AG08396 (cell line): ENCODE measurements at places on chromosomes 4 and X.

GRCh38 chr4:102860611-102861324 is 8.0 kb upstream of the CISD2 start:
- no peak for DNase-seq

DNA sequence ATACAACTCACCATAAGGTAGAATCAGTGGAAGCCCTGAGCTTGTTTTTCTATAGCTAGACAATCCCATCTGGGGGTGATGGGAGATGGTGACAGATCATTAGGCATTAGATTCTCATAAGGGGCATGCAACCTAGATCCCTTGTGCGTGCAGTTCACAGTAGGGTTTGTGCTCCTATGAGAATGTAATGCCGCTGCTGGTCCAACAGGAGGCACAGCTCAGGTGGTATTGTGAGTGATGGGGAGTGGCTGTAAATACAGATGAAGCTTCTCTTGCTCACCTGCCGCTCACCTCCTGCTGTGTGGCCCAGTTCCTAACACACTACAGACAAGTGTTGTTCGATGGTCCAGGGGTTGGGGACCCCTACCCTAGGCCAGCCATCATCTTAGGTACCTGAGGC is 5.9 kb upstream of the GATB start:
- no peak for DNase-seq

GRCh38 chr4:15066140-15066539 is 63.9 kb downstream of the CPEB2 start:
- DNase-seq = no peak

DNA sequence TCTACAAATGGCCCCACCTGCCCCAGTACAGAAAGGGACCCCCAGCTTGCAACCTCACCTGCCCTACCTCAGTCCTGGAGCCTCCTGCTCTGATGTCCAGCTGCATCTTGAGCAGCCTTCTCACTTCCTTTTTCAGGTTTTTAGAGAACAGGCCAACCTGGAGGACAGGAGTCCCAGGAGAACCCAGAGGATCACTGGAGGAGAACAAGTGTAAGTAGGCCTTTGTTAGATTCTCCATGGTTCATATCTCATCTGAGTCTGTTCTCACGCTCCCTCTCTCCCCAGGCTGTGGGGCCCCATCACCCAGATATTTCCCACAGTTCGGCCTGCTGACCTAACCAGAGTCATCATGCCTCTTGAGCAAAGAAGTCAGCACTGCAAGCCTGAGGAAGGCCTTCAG is 3.6 kb downstream of the MAGEA11 start:
- no peak for DNase-seq

GRCh38 chr4:185809533-185810071 is 2.4 kb downstream of the SORBS2 start:
- no peak for DNase-seq

GRCh38 chrX:124346117-124346876 is at the start of gene SH2D1A:
Gene SH2D1A (plus strand): TSS chrX:124346563. CDS start chrX:124346643, 80 bp downstream.
- no peak for DNase-seq

GRCh38 chr4:83308672-83309071 is 24.1 kb upstream of the COQ2 start:
- DNase-seq = no peak

GRCh38 chr4:3331511-3332394 is 38.9 kb downstream of the RGS12 start:
- no peak for DNase-seq

DNA sequence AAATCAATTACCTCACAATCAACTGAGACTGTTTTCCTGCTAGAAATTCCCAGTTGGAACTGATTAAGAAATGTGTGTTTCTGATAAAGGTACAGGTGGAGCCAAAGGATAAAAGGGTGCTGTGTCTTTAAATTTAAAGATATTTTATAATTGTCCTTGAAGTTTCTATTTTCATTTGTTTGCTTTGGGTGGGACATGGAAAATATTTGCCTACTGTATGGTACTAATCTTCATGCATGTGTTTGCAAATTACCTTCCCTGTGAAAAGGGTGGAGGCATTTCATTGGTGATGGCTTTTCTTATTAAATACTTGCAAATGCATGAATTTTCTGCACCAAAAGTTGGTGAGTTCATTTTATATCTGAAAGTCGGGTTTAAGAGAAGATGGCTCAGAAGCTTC is 215.9 kb downstream of the RELL1 start:
- no peak for DNase-seq

- peak; percentile 51 for DNase-seq
Measured at GRCh38 chrX:110442635-110443034, 84.0 kb downstream of the RTL9 start.

GRCh38 chr4:16896881-16897750 is 1.3 kb downstream of the LDB2 start:
- DNase-seq = peak; percentile 45

GRCh38 chr4:5137927-5138326 is 86.6 kb downstream of the STK32B start:
- DNase-seq = no peak

- no peak for DNase-seq
Measured at GRCh38 chr4:63218856-63219255, 1190.4 kb downstream of the TECRL start.

DNA sequence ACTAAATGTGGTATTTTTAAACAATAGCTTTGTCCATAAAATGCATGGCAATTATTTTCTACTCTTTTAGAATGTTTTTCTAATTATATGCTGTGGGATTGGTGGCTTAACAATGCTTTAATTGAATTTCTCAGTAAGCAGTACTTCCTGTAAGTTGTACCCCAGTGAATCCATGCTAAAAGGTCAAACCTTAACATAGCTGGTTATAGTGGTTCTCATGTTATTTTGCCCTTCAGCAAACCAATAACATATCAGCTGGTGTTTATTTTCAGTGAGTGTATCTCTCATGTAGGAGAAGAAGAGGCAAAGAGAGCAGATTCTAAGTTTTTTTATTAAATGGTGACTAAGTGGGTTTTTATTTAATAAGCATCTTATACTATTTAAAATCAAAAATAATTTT is 41.5 kb downstream of the BTC start:
- no peak for DNase-seq

GRCh38 chr4:85837439-85837733 is 362.4 kb downstream of the ARHGAP24 start:
- no peak for DNase-seq

GRCh38 chr4:13986548-13986947 is 359.0 kb upstream of the BOD1L1 start:
- no peak for DNase-seq

DNA sequence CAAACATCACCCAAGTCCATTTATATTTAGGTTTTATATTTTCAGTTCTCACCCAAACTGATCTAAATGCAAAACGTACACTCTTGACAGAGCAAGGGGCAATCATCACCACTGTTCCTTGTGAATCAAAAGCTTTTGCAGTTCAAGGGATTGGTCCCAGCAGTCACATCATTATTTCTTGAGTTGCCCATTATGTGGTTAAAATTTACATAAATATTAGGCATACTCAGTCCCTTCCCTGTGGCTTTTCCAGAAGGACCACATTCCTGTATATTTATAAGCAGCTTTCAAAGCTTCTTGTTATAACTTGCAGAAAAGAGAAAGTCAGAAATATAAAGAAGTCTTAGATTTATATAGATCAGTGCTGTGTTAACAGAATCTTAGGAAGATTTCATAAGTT is 224.4 kb downstream of the CLCN4 start:
- no peak for DNase-seq

DNA sequence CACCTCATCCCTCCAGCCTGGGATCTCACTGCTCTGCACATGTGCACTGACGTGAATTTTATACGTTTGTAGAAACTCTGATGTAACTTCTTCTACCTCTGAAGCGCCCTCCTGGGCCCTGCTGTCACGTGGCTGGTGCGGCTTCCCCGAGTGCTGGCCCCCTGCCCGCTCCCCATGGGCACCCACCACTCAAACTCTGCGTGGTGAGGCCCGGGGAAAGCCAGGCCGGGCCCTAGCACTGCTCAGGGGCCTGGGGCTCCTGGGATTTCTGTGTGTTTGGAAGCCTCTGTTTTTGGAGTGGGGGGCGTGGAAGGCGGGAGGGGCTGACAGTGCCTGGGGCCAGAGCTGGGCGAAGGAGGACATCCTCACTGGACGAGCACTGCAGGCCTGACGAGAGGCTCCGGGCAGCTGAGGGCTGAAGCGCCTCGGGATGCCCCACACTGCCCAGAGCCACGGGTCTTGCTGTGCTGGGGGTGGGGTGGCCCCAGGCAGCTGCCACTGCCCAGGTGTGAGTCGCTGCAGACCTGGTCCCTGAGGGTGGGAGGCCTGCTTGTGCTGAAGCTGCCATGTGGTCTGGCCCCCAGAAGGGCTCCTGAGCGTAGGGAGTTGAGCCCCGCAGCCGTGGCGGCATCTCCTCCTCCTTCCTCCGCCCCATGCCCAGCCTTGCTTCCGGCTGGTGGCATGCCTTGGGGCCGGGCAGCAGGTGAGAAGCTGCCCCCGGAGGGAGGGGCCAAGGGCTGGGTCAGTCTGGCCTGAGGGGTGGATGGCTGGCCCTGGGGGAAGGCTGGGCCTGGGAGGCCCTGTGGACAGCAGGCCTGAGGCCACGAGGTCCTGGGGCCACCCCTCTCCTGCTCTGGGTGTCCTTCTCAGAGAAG is 7.7 kb downstream of the NAT8L start:
- no peak for DNase-seq

DNA sequence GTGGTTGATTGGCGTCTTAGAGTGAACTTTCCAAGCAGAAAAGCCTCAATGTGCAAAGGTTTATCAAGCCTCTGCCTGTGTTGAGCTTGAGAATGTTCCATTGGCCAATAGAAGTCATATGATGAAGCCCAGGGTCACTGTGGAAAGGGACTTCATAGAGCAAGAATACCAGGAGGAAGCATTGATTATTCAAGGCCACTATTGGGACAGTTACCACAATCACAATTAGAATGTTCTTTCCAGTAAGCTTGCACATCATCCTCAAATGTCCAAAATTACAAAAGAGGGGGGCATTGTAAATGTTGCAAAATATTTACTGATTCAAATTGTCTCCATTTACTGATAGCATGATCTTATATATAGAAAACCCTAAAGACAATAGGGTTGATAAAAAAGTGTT is 32.9 kb upstream of the NDP start:
- no peak for DNase-seq

GRCh38 chrX:36908801-36909675 is 99.1 kb upstream of the FAM47C start:
- DNase-seq = peak; percentile 18

GRCh38 chr4:26288355-26288909 is 32.4 kb upstream of the RBPJ start:
- peak; percentile 51 for DNase-seq

- no peak for DNase-seq
Measured at GRCh38 chrX:143781103-143781502, 60.6 kb upstream of the SPANXN2 start.

- DNase-seq = no peak
Measured at GRCh38 chr4:3874028-3874415, 107.8 kb downstream of the ADRA2C start.

DNA sequence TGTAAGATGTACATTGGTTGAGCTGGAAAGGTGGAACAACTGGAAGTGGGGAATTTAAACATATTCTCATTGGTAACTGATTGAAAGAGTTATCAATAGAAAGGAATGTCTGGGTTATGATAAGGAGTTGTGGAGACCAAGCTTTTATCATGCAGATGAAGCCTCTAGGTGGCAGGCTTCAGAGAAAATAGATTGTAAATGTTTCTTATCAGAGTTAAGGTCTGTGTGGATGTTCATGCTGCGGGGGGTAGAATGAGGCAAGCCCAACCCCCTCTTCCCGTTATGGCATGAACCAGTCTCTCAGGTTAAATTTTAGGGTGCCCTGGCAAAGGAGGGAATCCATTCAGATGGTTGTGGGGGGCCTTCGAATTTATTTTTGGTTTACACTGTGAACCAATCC is 16.0 kb downstream of the ARSD start:
- DNase-seq = no peak

DNA sequence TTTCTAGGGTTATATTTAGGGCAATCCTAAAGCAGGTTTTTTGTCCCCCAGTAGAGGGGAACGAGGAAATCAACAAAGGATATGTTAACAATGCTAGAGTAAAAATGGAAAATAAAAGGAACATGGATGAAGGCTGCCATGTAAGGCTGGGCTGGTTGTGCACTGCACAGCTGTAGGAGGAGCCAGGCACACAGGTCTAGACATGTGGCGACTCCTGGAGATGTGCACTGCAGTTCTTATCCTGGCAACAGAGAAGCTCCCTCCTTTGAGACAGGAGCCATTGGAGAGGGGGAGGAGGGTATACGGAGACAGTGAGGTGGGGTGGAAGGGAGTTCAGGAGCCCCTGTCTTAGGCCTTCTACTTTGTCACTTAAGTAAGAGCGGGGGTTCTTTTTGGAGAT is 65.9 kb downstream of the NAT8L start:
- DNase-seq = no peak

GRCh38 chr4:165115301-165115700 is 2.6 kb upstream of the TMEM192 start:
- DNase-seq = no peak

GRCh38 chrX:45196701-45197100 is 4.0 kb downstream of the DIPK2B start:
- DNase-seq = peak; percentile 34

- no peak for DNase-seq
Measured at GRCh38 chr4:127609484-127609883, 23.3 kb upstream of the INTU start.

DNA sequence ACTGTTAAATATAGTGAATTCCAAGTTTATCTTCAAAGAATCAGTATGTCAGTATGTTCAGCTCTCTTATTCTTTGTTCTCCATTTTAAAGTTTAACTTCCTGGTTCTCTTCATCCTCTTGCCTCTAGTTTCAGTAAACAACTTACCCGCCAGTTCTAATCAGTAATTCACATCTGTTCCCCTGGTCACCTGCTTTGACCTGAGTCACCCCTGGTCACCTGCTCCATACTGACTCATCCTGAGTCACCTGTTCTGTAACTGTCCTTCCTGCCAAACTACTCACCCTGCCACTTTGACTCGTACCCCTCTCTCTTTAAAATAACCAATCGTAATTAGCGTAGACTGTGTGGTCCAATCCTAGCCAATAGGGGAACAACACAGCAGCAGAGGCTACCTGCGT is 992.7 kb upstream of the HS3ST1 start:
- DNase-seq = no peak

GRCh38 chr4:187608001-187608421 is 387.6 kb upstream of the ZFP42 start:
- DNase-seq = peak; percentile 37

- no peak for DNase-seq
Measured at GRCh38 chr4:172543249-172543648, 625.4 kb upstream of the GALNT7 start.

- DNase-seq = no peak
Measured at GRCh38 chr4:29276150-29276549, 1444.0 kb upstream of the PCDH7 start.

DNA sequence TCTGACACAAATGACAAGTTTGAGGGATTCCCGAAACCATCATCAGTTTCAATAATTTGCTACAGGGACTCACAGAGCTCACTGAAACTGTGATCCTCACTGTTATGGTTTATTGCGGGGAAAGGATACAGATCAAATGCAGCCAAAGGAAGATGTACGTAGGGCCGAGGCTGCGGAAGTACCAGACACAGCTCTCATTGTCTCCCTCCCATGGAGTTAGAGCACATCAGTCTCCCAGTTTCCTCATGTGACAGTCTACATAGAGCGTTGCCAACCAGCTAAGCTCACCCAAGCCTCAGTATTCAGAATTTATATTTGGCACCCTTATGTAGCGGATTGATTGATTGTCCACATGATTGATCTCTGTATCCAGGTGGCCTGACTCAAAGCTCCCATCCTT is 137.8 kb upstream of the TENM3 start:
- DNase-seq = no peak
